Right ventricle myocardium inferior (tissue), 1 donor: ENCODE measurements at places on chromosomes 6 and 20.
A peak's percentile ranks its signal among the peaks of the same experiment; 100 is the strongest.

GRCh38 chr20:542777-543368 is 717 bp downstream of the CSNK2A1 start:
- DNase-seq: no peak

DNA sequence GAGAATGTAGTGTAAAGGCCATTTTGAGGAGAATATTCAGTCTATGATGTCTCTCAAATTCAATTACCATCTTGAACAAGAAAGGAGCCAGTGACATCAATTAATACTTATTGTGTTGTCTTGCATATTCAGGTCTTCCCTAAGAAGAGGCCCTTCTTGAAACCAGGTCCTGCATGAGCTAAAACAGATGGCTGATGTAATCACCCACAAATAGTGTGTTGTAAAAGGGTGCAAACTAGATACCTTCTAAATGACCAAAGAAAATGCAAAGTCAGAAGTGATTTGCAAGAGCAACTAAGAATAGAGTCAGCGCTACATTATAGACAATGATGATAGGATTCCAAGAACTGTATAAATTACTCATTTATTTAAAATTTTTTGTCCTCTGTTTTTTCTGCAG is 97.0 kb downstream of the BTBD3 start:
- DNase-seq: no peak

DNA sequence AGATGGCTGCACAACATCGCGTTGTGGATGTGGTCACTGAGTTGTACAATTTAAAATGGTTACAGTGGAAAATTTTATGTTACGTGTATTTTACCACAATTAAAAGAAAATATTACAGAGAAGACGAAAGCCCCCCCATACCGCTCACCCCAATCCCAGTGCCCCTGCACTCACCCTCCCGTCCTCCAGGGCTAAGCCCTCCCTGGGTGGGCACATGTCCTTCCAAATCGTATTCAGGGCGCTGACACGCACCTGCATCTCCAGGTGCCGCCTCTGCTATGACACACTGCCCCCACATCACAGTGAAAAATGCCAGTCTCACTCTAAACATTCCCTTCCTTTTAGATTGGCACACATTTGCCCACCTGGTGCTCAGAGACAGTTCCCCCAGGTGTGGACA is 49.4 kb downstream of the PSMG4 start:
- DNase-seq: no peak

- DNase-seq: no peak
Observed at GRCh38 chr6:46334442-46334841, 156.8 kb downstream of the RCAN2 start.

- no peak for DNase-seq
Observed at GRCh38 chr20:58112017-58112781, 116.3 kb downstream of the ANKRD60 start.

- DNase-seq: no peak
Observed at GRCh38 chr6:14857001-14857400, 388.9 kb upstream of the JARID2 start.

DNA sequence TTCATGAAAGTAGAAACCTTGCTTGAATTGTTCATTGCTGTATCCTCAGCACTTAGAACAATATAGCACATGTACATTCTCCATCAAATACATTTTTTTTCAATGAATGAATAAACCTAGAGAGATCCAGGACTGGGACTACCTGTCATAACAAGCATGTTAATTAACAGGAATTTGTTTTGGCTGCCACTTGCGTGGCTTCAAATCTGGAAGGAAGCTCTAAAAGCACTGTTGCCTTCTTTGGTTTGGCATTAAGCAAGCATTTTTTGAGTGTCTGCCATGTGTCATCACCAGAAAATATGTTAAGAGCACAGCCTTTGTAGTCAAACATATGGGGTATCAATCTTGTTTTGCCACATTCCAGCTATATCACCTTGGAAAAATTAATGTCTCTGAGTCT is 131.9 kb upstream of the BACH2 start:
- DNase-seq: no peak

DNA sequence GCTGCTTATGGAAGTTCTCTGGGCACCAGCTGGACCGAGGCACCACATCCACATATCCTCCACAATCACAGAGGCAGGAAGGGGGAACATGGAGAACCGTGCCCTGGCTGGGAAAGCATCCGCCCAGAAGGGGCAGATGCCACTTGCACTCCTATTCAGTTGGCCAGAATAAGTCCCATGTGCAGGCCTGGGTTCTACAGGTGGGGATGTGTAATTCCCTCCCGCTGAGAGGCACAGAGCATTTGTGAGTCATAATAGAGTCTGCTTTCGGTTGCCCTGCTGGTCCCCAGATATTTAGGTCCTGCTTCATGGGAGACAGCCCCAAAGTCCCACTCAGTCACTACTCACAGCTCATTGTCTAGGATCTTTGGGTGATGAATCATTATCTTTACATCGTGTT is 104.0 kb downstream of the PHACTR3 start:
- no peak for DNase-seq

DNA sequence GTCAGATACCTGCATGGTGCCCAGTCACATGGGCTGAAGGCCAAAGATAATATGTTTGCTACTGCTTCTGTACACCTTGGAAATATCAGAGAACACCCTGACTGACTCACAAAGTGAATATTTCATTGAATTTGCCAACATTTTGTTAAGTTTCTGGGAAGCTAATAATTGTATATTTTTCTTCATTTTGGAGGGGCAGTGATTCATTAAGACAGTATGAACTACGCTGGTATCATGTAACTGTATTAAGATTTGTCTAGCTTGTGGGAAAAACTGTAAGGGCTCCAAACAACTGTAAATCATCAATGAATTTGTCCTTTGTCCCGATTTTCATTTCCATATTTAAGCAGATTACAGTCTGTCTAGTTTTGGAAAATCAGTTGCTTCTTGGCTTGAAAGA is 102.3 kb upstream of the CCN2 start:
- no peak for DNase-seq

DNA sequence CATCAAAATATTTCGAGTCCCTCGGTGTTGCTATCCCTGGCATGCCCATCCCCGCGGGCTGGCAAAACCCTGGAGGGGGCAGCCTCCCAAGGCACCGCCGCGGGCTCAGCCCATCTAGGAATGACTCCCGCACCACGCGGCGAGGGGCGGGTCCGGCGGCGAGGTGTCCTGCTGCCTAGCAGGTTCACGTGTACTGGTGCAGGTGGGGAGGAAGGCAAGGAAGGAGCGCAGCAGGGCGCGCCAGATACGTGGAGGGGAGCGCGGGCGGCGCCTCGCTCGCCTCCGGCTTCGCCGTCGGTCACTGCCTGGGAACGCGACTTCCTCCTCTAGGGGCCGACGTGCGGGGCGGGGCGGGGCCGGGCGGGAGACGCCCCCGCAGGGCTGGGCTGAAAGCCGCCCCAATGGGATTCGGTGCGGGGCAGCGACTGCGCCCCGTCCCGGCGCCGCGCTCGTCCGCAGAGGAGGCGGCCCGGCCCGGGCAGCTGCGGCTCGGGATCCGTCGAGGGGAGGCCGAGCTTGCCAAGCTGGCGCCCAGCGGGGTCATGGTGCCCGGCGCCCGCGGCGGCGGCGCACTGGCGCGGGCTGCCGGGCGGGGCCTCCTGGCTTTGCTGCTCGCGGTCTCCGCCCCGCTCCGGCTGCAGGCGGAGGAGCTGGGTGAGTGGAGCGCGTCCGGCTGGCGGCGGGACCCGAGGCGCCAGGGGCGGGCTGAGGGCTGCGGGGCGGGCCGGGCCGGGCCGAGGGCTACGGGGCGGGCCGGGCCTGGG is at the start of gene DCBLD1:
Gene DCBLD1 (plus strand): TSS at position 435 of the 764 bp plus-strand sequence. CDS start 108 bp downstream, at position 543.
- peak; percentile 90 for DNase-seq

DNA sequence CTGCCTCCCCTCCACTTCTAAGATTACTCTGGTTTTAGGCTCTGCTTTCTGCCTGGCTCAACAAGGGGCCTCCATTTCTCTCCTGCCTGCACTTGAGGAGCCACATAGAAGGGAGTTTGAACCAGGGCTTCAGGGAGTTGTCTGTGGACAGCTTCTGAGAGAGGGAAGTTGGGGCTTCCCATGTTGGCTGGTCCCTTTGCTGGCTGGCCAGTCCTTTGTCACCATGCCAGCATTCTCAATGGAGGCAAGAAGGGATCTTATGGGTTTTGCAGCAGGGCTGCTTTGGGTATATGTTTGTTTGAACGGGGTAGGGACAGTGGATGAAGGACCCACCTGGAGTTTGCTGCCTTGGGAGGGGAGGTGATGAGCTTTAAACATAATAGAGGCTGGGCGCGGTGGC is 124.9 kb downstream of the CARMIL1 start:
- no peak for DNase-seq

DNA sequence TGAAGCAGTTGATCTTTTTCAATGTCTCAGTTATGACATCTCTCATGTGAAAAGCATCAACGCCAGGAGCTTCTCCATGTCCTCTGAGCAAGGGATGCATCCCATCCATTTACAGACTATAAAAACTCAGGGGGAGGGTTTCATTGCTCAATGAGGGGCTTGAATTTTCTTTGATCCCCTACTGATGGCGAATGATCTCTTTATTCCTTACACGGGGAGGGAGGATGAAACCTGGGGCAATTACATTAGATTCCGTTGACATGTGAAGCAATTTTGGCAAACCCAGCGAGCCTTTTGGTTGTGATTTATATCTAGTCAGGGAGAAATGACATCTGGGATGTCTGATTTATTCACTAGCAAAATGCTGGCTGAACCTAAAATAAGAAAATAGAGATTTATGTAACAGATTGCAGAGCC is 268.9 kb downstream of the HIVEP2 start:
- no peak for DNase-seq

DNA sequence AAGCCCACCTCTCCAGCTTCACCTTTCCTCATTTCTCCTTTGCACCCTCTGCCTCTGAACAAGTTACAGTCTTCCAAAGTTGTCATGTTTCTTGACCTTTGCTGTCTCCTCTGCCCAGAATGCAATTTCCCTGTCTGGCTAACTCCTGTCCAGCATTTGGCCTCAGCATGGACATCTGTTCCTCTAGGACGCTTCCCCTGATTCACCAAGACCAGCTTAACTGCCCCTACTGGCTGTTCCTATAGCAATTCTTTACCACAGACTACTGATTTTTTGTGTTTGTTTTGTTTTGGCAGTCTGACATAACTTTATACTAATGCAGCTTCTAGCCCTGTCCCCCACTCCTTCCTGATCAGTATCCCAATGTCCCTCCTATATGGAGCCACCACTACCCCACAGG is 13.4 kb downstream of the GNL1 start:
- DNase-seq: no peak

- DNase-seq: no peak
Observed at GRCh38 chr20:39857187-39857586, 831.8 kb downstream of the MAFB start.

- no peak for DNase-seq
Observed at GRCh38 chr6:111980143-111980542, 73.8 kb upstream of the CCN6 start.

DNA sequence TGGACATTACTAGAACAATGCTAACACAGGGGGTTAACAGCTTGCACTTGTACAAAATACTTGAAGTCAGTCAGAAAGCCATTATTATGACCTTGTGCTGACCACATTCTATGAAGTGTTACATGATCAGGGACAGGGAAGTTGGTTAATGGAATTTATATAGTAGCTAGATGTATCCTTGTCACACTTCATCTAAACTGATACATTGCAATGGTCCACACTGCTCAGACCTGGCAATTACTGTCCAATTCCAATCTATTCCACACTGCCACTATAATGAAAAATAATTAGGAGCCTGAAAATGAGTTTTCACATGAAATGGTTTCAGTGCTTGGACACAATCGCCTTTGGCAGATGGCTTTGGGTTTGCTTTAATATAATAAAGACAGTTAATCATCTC is 850.8 kb downstream of the EPHA7 start:
- no peak for DNase-seq

- DNase-seq: no peak
Observed at GRCh38 chr20:7673841-7674240, 266.4 kb downstream of the HAO1 start.

DNA sequence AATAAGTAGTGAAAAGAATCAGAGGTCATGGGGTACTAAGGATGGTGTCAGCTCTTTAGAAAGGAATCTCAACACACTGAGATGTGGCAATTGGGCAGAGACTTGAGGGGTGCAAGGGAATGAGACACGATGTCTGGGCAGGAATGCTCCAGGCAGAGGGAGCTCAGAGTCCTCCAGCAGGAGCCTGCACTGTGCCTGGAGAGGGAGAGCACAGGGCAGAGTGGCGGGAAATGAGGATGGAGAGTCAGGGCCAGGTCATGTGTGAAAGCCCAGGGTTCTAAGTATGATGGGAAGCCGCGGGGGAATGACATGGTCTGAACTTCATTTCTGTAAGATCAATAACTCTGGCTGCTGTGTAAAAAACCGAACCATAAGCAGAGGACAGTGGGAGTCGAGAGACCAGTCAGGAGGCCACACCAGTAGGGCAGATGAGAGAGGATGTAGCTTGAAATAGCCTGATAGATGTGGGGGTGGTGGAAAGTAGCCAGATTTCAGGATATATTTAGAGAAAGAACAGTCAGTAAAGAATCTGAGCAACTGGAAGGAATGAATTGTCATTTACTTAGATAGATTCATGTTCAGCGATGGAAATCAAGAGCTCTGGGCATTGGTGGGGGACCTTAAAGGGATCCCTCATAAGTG is 133.4 kb upstream of the DTNBP1 start:
- DNase-seq: no peak

DNA sequence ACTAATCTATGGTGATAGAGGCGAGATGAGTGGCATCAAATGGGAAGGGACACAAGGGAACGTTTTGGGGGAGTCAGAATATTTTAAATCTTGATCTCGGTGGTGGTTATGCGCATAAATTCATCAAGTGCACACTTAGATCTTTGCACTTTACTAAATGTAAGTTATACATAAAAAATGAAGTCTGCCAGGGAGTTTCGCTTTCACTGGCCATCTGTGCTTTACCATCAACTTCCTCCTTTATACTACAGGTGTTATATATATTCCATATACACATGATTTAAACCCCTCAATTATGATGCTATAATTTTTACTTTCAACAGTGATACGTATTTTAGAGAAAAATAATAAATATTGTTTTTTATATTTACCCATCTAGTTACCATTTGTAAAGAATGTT is 97.6 kb upstream of the AKIRIN2 start:
- no peak for DNase-seq

- no peak for DNase-seq
Observed at GRCh38 chr20:22974354-22974753, 60.8 kb upstream of the SSTR4 start.
